MV-4-11 (cell line): ENCODE measurements at places on chromosomes 5 and 9.

- no peak for DNase-seq
Observed at GRCh38 chr5:57598756-57599155, 116.1 kb upstream of the ACTBL2 start.

- no peak for DNase-seq
Observed at GRCh38 chr5:116778032-116778431, 203.4 kb upstream of the SEMA6A start.

DNA sequence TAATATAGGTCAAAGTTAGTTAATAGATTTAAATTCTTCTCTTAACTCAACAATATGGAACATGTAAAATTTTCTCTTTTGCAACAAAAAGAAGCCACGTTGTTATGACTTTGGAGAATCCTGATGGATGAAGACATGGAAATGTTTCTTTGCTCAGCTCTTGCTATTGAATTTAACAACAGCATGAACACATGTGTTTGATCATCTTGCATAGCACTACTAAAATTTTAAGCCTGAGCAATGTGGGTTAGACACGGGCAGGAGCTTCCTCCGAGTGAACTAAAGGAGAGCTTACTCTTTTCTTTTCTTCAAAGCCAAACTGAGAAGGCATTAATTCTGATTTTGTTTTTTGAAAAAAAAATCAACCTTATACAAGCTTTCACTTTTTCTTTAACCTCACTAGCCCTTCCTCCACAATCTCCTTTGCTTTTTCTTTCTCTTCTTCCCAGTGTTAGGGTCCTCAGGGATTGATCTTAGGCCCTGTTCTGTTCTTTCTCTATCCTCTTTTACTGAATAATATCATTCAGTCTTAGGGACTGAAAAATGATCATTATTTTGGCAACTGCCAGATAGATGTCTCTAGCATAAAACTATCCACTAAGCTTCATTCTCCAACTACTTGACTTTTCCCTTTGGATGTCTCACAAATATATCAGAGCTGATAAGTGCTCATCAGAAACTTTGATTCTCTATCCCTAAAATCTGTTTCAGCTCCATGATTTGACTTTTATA lies 36.9 kb downstream of the ADAMTS19 start:
- no peak for DNase-seq

DNA sequence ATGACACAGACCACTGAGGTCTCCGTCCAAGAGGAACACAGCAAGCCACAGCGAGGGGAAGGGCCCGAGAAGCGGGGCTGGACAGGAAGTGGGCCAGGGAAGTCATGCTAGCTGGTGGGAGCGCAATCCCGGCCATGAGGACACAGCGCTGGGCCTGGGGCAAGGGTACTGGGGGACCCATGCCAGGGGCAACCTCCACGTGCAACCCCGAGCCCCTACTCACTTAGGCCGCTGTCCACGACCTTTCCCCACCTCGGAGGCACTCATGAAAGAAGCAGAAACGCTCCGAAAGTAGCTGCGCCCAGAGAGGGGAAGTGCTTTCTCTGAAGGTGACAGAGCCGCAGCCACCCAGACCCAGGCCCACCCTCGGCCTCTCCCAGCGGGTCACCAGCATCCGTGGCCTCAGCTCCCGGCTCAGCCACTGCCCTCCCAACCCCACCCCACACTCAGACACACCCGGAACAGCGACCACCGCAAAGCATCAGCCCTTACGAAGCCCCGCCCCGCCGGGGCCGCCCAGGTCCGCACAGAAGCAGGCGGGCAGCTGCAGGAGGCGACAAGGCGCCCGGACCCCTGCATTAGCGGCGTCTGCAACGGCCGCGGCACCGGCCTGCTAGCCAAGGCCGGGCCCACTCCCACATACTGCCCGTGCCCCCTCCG lies 782 bp downstream of the BICD2 start:
- peak; percentile 50 for DNase-seq

GRCh38 chr5:139980765-139981164 lies 62.3 kb downstream of the NRG2 start:
- no peak for DNase-seq

GRCh38 chr9:120891884-120892747 lies 15.1 kb upstream of the PHF19 start:
- DNase-seq: no peak

DNA sequence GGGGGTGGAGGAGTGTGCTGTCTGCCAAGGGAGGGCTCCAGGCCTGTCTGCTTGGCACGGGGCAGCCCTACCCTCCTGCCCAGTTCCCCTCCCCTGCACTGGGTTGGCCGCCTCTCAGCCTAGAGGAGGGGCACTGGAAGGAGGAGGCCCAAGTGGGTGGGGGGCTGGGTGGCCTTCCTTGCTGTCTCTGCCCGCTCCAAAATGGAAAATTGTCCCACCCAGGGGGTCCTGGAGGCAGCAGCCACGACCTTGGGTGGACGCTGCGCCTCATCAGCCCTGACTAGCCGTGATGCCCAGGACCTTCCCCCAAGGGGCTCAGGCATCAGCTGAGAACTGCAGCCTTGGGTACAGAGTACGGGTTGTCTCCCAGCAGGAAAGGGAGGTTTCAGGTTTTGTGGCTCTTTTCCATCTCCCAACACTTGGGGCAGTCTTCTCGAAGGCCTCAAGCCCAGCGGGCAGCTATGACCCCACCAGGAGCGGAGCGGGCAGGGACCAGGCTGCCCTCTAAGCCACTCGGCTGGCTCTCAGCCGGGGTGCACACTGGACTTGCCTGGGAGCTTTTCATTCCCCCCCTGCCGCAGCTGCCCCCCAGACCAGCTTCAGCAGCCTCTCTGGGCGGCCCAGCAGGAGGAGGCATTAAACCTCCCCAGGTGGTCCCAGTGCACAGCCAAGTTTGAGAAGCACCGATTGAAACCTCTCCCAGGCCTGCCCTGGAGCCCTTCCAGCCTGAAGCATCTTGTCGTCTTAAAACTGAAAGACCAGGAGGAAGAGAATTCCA lies 20.6 kb downstream of the NTNG2 start:
- no peak for DNase-seq

DNA sequence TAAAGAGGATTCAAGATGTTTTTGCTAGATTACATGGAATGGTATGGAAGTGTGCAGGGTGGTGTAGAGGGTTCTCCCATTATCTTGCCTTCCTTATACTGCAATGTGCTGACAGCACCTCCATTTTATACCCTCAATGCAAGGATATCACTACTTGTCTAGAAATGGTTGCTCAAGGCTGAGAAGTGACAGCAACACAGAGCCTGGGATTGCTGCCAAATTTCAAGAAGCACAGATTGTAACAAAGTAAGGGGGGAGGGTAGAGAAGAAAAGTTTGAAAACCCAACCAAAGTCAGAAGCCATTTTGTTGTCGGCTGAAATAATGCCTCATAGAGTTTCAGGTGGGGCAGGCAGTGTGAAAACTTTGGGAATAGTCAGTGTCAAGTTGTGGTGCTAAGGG lies 29.8 kb downstream of the PCDHAC2 start:
- DNase-seq: no peak
